ENCODE measurements at places on chromosomes 4 and X.
A peak's percentile ranks its signal among the peaks of the same experiment; 100 is the strongest.

DNA sequence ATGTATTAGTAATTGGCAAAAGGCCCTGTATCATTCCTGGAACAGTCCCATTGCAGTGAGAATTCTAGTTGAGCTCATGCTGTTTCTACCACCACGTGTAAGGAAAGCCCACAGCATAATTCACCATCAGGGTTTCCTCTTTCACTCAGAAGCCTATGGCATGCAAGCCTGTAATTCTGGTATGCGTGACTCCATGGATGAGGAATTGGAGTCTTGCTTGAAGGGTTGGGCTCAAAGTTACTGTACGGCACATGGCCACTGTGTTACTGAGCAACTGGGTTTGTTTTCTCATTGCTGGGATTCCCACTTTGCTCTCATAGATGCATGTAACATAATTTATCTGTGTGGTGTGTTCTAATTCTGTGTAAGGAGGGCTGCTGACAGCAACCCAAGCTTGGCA, 132.3 kb upstream of the NR3C2 start:
- H3K36me3 ChIP-seq: no peaks in the 10 kb centered on the region
- H3K4me1 ChIP-seq: no peaks in the 10 kb centered on the region
- no peak overlapping the region for H3K27ac ChIP-seq
- peak; percentile 5 for DNase-seq
- H3K27me3 ChIP-seq: no peaks in the 10 kb centered on the region
- H3K4me3 ChIP-seq: no peak overlapping the region

- no peak for DNase-seq
- H3K4me3 ChIP-seq: no peak overlapping the region
- H3K4me1 ChIP-seq: peaks cover 8% of the 10 kb centered on the region
- no peaks in the 10 kb centered on the region for H3K27me3 ChIP-seq
- H3K36me3 ChIP-seq: no peaks in the 10 kb centered on the region
These were observed 11.7 kb downstream of the PROM1 start for GRCh38 chr4:16072168-16072567.

- no peaks in the 10 kb centered on the region for H3K27me3 ChIP-seq
- no peak overlapping the region for H3K27ac ChIP-seq
- no peak overlapping the region for H3K4me3 ChIP-seq
- no peaks in the 10 kb centered on the region for H3K4me1 ChIP-seq
- DNase-seq: no peak
These were observed 32.6 kb upstream of the DHRSX start for GRCh38 chrX:2533424-2533823.

GRCh38 chr4:113809311-113809710, 47.8 kb upstream of the CAMK2D start:
- H3K36me3 ChIP-seq: no peaks in the 10 kb centered on the region
- H3K27me3 ChIP-seq: no peaks in the 10 kb centered on the region
- H3K27ac ChIP-seq: no peak overlapping the region
- DNase-seq: no peak
- no peak overlapping the region for H3K4me3 ChIP-seq
